ENCODE measurements at places on chromosomes 6 and 20.
A peak's percentile ranks its signal among the peaks of the same experiment; 100 is the strongest.

GRCh38 chr20:46809706-46810360 lies 84.8 kb upstream of the EYA2 start:
- no peak overlapping the region for H3K27ac ChIP-seq
- no peaks in the 10 kb centered on the region for H3K27me3 ChIP-seq
- H3K36me3 ChIP-seq, result no peaks in the 10 kb centered on the region
- H3K4me1 ChIP-seq, result no peaks in the 10 kb centered on the region

DNA sequence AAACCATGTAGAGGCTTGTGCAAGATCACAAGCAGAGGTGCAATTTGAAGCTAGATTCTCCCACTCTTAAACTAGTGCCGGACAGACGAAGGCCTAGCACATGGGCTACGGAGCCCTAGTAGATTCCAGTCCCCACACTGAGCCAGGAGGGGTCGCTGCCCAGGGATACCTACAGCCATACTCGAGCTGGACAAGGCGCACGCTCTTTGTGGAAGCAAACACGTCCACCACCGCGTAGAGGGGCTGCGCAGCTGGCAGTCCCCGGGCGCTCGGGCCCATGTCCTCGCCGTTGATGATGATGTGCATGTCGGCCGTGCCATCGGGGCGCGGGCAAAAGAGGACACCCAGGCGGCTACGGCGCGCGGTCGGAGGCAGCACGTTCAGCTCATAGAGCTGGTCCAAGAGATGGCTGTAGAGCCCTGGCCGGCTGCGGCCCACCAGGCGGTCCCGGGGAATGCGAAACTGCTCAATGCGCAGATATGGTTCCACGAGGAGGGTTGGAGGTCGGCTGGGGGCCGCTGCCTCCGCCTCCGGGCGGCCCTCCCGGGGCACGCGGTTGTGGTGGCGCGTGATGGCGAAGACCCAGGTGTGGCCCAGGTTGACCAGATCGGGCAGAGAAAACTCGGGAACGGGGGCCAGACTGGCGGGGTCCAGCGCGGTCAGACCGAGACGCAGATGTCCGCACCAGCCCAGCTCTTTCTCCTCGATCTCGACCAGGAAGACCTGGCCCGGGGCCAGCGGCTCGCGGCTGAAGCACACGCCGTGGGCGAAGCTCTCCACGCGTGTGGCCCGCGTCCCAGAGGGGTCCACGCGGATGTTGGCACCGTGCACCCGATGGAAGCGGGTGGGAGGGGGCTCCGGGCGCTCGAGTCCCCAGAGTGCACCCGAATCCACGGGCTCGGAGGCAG lies 677 bp downstream of the NEURL2 start:
- peak overlapping the region; percentile 92 for H3K27ac ChIP-seq
- peaks cover 35% of the 10 kb centered on the region for H3K36me3 ChIP-seq
- peak overlapping the region; percentile 95 for H3K4me3 ChIP-seq
- peaks cover 31% of the 10 kb centered on the region for H3K4me1 ChIP-seq
- no peaks in the 10 kb centered on the region for H3K27me3 ChIP-seq
- DNase-seq, result no peak

DNA sequence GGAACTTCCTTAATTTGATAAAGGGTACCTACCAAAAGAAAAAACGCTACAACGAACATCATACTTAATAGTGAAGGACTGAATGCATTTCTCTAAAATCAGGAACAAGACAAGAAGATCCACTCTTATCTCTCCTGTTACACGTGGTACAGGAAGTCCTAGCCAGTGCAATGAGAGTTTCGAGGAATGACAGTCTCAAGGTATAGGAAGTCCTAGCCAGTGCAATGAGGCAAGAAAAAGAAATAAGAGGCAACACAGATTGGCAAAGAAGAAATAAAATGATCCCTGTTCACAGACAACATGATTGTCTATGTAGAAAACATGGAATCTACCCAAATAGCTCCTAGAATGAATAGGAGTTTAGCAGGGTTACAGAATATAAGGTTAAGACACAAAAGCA lies 167.8 kb upstream of the MLN start:
- no peak for DNase-seq
- H3K36me3 ChIP-seq, result no peaks in the 10 kb centered on the region
- peaks cover 10% of the 10 kb centered on the region for H3K27me3 ChIP-seq
- no peaks in the 10 kb centered on the region for H3K4me1 ChIP-seq

- DNase-seq, result no peak
- peaks cover 6% of the 10 kb centered on the region for H3K27me3 ChIP-seq
- no peak overlapping the region for H3K27ac ChIP-seq
- peaks cover 22% of the 10 kb centered on the region for H3K4me1 ChIP-seq
- no peaks in the 10 kb centered on the region for H3K36me3 ChIP-seq
Measured at GRCh38 chr6:136763255-136763654, 29.0 kb downstream of the MAP3K5 start.

- no peak overlapping the region for H3K27ac ChIP-seq
- H3K4me3 ChIP-seq, result no peak overlapping the region
- no peaks in the 10 kb centered on the region for H3K27me3 ChIP-seq
- no peaks in the 10 kb centered on the region for H3K36me3 ChIP-seq
- DNase-seq, result no peak
Measured at GRCh38 chr6:100959280-100959679, 78.2 kb upstream of the ASCC3 start.

Data from DND-41 (cell line).